ENCODE measurements at places on chromosomes 5 and 9. TPM values are rescaled to one million over a fixed set of nuclear protein-coding genes. Genes with fewer than 3 reads are reported as not detected.

GRCh38 chr5:15587916-15588315 is 87.9 kb downstream of the FBXL7 start:
- H3K27me3 ChIP-seq, result no peaks in the 10 kb centered on the region
- H3K4me3 ChIP-seq, result no peak overlapping the region
- H3K27ac ChIP-seq, result no peak overlapping the region
- H3K36me3 ChIP-seq, result peaks cover 10% of the 10 kb centered on the region
- peaks cover 11% of the 10 kb centered on the region for H3K4me1 ChIP-seq

- no peaks in the 10 kb centered on the region for H3K36me3 ChIP-seq
- H3K27ac ChIP-seq, result no peak overlapping the region
- no peak for DNase-seq
- no peaks in the 10 kb centered on the region for H3K4me1 ChIP-seq
- H3K27me3 ChIP-seq, result peaks cover 10% of the 10 kb centered on the region
Measured at GRCh38 chr5:146548781-146549449, 32.9 kb upstream of the GPR151 start.

DNA sequence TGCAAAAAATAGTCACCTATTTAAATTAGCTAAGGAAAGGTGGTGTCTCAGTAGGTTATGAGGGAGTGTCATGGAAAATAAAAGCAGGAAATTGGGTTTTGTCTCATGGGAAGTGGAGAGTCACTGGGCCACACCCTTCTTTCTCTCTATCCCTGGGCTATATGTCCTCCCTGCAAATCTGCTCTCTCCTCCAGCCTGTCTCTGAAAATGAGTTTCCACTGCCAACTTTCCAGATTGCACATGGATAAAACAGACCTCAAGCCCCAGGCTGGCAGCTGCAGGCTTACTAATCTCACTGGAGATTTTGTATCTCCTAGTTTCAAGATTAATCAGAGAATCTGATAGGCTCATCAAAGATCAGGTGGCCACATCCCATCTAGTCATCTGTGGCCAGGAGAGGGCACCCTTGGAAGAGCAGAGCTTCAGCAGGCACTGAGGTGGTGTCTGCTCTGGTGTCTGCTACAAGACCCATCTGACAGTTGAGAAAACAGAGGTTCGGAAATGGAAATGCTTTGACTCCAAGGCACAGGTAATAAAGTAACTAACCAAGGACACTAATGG is 178.9 kb downstream of the MSX2 start:
- H3K4me1 ChIP-seq, result no peaks in the 10 kb centered on the region
- H3K27me3 ChIP-seq, result peaks cover 17% of the 10 kb centered on the region
- no peak for DNase-seq
- H3K27ac ChIP-seq, result no peak overlapping the region

DNA sequence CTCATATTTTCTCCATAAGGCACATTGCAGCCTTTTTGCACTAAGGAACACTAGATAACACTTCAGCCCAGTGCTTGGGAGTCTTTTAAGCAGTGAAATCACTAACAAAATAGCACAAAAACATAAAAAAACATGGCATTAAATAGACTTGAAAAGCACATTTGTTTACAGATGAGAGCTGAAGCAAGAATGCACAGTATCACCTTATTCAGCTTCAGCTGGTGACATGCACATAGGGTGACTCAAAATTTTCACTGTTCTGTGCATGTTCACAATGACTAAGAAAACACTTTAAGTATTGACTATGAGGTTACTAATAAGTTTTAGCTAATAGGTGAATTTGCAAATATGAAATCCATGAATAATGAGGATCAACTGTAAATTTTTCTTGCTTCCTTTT is 293.9 kb upstream of the TARS1 start:
- no peaks in the 10 kb centered on the region for H3K27me3 ChIP-seq
- no peaks in the 10 kb centered on the region for H3K4me1 ChIP-seq
- no peak for DNase-seq
- H3K36me3 ChIP-seq, result no peaks in the 10 kb centered on the region

GRCh38 chr9:123417289-123418051 is 61.5 kb downstream of the CRB2 start:
- no peak overlapping the region for H3K4me3 ChIP-seq
- DNase-seq, result no peak
- H3K4me1 ChIP-seq, result peaks cover 7% of the 10 kb centered on the region
- no peak overlapping the region for H3K27ac ChIP-seq

- no peak overlapping the region for H3K4me3 ChIP-seq
- DNase-seq, result no peak
- peaks cover 9% of the 10 kb centered on the region for H3K27me3 ChIP-seq
Measured at GRCh38 chr5:133840168-133840567, 128.3 kb downstream of the C5orf15 start.

DNA sequence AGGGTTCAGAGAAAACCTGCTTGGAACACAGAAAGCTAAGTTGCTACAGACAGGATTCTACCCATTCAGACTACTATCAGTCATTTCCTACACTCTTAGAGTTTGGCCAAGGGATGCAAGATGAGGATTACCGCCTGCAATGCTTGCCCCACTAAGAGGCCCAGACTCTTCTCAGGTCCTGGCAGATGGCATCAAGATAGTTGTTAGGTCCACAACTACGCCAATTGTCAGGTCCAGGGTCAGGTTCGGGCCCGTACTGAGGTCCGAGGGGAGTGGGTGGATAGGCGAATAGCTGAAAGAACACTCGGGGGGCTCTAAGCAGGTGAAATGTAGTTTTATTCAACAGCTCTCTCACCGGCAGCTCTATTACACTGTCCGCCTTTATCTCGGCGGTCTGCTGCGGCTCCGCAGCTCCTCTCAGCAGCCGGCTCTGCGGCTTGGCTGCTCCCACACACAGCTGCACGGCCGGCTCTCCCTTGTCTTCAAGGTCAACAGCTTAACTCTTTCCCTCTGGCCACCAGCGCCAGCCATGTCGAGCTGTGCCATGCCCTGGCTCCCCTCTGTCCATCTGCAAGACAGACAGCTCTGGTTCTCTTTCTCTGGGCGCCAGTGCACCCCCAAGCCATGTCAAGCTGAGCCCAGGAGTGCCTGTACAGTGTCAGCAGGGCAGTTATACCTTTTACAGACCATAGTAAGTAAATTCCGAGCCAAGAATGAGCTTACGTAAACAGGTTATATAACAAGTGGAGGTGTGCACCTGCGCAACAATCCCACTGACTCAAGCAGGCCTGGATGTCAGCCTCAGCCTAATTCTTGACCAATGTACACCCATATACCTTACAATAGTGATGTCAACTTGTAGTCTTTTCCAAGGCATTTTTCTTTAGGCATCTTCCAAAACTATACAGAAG is 24.0 kb downstream of the ENC1 start:
- DNase-seq, result no peak
- H3K4me3 ChIP-seq, result no peak overlapping the region
- peaks cover 3% of the 10 kb centered on the region for H3K27me3 ChIP-seq
- H3K36me3 ChIP-seq, result no peaks in the 10 kb centered on the region
- peaks cover 29% of the 10 kb centered on the region for H3K4me1 ChIP-seq

DNA sequence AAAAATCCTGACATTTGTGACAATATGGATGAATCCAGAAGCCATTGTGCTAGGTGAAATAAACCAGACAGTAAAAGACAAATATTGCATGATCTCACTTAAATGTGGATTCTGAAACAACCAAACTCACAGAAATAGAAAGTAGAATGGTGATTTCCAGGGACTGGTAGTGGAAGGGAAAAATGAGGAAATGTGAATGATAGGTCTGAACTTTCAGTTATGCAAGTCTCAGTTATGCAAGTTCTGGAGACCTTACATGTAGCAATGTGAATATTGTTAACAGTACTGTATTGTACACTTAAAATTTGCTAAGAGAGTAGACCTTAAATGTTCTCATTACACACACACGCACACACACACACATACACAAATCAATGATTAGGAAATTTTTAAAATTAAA is 84.9 kb downstream of the SLCO4C1 start:
- H3K4me3 ChIP-seq, result no peak overlapping the region
- H3K36me3 ChIP-seq, result no peaks in the 10 kb centered on the region
- no peaks in the 10 kb centered on the region for H3K27me3 ChIP-seq
- H3K4me1 ChIP-seq, result no peaks in the 10 kb centered on the region
- no peak overlapping the region for H3K27ac ChIP-seq

- peak overlapping the region; percentile 99 for H3K27ac ChIP-seq
- peak; percentile 21 for DNase-seq
Measured at GRCh38 chr5:69415584-69415958, 655 bp downstream of the MARVELD2 start.

GRCh38 chr9:95017062-95017461 is 290.6 kb downstream of the AOPEP start:
- DNase-seq, result no peak
- peaks cover 44% of the 10 kb centered on the region for H3K36me3 ChIP-seq
- no peaks in the 10 kb centered on the region for H3K27me3 ChIP-seq
- H3K4me3 ChIP-seq, result no peak overlapping the region
- no peak overlapping the region for H3K27ac ChIP-seq
- H3K4me1 ChIP-seq, result peaks cover 20% of the 10 kb centered on the region

DNA sequence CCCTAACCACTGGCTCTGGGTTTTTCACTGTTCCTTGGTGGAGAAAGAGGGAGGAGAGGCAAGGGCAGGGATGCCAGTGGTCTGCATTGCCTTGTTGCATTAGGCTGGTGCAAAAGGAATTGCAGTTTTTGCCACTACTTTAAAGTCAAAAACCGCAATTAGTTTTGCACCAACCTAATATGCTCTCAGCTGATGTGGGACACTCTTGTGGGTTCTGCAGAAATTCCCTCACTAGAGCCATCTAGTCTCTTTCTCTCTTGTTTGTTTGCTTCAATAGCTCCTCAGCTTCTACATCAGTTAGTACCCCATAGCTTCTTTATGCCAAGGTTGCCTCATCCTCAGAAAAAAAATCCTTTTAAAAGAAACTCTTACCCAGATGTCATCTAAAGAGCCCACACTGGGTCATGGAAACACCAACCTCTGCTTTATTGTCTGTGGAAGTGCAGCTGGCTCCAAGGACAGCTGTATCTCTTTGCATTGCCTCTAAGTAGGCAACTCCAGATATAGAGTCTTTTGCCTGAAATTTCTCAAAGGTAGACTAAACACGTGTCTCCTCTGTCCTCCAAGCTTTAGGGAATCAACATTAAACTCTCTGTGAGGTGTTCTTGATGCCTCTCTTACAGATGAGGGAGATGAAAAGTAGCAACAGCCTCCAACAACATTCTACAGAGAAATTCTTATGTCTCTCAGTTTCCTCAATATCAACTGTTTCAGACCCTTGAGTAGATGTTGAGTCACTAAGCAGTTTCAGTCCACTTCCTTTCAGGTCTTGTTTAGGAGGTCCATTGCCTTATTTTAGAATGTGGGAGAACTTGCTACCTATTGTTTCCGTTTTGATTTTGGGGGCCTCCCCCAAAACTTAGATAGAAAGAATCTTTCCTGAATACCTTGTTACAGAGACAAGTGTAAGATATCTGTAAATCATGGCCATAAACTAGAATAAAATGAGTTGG is 84.9 kb upstream of the MEF2C start:
- H3K4me1 ChIP-seq, result no peaks in the 10 kb centered on the region
- no peaks in the 10 kb centered on the region for H3K36me3 ChIP-seq
- DNase-seq, result no peak
- H3K27ac ChIP-seq, result no peak overlapping the region
- no peak overlapping the region for H3K4me3 ChIP-seq

NSUN2 gene
- total RNA-seq, result 67.5 TPM

IFT74 gene
- total RNA-seq, result 25.1 TPM

LRRC19 gene
- not detected for total RNA-seq

KIF24 gene
- total RNA-seq, result 9.1 TPM

IFNK gene
- total RNA-seq, result not detected

Data from progenitor cell of endocrine pancreas (in vitro differentiated cells).